ENCODE measurements at places on chromosomes 6 and 20.

- DNase-seq: no peak
Observed at GRCh38 chr6:150584065-150584464, 15.6 kb upstream of the PLEKHG1 start.

- no peak for DNase-seq
Observed at GRCh38 chr20:4181956-4182945, 166.9 kb upstream of the RNF24 start.

GRCh38 chr6:38593998-38594665 lies 45.6 kb downstream of the BTBD9 start:
- DNase-seq: no peak

DNA sequence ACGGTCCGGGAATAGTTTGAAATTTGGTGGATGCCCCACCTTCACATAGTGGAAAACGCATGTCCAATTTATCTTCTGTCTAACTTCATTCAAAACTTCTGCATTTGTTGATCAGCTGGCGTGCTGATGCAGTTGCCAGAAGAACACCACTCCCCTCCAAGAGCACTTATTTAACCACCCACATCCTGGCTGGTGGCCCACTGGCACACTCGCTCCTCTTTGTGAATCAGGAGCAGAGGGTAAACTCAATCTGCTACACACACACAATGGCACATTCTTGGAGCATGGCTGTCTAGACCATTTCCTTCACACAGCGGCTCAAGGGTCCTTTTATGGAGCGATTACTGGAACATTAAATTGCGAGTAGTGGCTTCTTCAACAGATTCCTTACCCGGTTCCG lies 55.1 kb upstream of the CEP162 start:
- DNase-seq: no peak

Measured in T-helper 2 cell (primary cell).